ENCODE measurements at places on chromosomes 7 and 10. TPM values are rescaled to one million over a fixed set of nuclear protein-coding genes. Genes with fewer than 3 reads are reported as not detected.

FGFR2 gene
- total RNA-seq: 0.71 TPM

GRK5 gene
- 42.1 TPM for total RNA-seq

SPDYE8 gene
- not detected for total RNA-seq

NUTM2E gene
- total RNA-seq: under 0.01 TPM

MAGI2 gene
- 8.2 TPM for total RNA-seq

COL26A1 gene
- not detected for total RNA-seq
